Kidney tubule cell (primary cell): ENCODE measurements at places on chromosomes 1 and 21.
A peak's percentile ranks its signal among the peaks of the same experiment; 100 is the strongest.

GRCh38 chr1:64624218-64624713 lies 120.6 kb upstream of the RAVER2 start:
- DNase-seq = peak; percentile 79

DNA sequence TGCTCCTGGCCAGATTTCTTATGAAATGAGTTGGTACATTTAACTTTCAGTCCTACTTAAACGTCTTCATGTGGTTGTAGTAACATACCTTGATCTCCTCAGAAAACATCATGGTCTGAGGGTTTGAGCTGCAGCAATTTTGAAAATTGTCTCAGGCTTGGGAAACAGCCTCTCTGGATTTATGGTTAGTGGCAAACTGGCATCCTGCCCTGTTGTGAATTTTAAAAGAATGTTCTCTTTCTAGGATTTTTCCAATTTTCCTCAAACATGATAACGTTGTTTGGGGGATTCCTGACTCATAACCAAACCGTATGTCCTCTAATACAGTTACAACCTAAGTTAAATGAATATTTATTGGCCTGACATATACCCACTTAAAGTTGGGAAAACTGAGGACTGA lies 624.4 kb downstream of the LMO4 start:
- DNase-seq = no peak

- DNase-seq = no peak
Observed at GRCh38 chr1:58943776-58944175, 159.9 kb upstream of the JUN start.

DNA sequence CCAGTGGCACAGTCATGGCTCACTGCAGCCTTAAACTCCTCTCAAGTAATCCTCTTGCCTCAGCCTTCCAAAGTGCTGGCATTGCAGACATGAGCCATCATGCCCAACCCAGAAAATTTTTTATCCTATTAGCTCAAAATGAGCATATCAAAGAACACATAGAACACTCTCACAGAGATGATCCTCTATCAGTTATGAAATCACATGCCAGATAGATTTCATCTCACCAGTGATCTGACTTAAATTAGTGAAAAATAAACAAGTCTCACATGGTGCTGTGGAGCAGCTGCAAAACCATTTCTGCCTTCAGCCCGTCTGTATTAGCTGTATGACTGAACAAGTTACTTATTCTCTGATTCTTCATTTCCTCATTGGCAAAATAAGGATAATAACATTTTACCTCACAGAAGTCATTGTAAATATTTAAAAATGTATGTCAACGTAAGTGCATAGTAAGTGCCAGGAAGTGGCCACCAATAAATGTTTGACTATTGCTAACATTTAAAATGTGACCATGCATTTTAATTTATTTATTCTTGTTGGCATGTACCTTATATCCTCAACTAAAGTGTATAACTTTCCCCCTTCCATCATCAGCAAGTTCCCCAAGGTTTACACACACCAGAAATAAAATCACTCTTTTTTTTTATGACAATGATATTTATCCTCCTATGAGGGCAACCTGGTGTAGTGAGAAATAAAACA lies 29.0 kb upstream of the SLC19A2 start:
- peak; percentile 16 for DNase-seq

DNA sequence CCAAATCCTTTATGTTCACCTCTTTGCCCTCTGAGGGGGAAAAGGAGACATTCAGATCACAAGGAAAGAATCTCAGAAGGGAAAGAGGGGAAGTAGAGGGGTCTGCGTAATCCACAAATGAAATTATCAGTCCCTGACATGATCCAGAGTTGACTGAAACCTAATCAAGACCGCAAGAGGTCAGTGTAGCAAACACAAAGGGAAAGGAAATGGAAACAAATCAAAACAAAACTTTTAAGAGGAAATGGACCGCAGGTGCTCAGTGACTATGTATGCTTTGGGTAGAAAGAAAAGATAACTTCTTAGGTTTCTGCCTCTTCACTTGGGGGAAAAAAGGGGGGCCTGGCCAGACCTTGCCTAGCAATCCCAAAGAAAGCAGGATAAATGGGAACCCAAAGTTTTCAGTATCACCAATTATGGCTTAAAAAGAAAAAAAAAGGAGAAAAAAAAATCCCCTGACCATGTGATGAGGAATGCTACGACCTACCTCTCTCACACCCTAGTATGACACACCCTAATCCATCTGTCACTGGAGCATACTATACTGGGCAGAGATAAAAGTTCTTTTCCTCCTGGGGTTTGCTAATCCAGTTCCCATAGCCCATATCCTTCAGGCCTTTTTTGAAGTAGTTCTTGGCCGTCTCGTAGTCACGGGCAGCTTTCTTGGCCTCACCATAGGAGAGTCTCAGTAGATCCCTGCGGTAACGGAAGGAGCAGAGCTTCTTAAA lies 16.9 kb downstream of the CHRNB2 start:
- DNase-seq = no peak

DNA sequence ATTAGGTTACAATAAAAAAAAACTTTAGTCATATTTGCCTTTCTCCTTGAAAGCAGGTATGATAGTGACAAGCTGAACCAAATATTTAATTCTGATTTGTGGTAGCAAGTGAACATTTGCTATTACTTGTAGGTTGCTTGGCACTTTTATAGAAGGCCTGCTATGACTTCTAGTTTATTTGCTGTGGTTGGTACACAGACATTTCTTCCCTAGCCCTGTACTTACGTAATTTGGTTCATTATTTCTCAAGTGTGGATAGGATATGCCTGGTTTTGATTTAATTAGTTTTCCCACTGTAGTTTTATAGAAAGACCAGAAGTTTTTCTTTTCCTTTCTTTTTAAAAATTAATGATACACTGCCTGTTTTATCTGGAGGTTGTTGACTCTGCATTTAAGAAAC lies 55.9 kb downstream of the PPP2R5A start:
- DNase-seq = no peak
